Stimulated activated CD8-positive, alpha-beta memory T cell treated with anti-CD3 and anti-CD28 coated beads, Interleukin-7, amount 100 ng/mL, for 1 hour (primary cell): ENCODE measurements at places on chromosomes 4 and X.

DNA sequence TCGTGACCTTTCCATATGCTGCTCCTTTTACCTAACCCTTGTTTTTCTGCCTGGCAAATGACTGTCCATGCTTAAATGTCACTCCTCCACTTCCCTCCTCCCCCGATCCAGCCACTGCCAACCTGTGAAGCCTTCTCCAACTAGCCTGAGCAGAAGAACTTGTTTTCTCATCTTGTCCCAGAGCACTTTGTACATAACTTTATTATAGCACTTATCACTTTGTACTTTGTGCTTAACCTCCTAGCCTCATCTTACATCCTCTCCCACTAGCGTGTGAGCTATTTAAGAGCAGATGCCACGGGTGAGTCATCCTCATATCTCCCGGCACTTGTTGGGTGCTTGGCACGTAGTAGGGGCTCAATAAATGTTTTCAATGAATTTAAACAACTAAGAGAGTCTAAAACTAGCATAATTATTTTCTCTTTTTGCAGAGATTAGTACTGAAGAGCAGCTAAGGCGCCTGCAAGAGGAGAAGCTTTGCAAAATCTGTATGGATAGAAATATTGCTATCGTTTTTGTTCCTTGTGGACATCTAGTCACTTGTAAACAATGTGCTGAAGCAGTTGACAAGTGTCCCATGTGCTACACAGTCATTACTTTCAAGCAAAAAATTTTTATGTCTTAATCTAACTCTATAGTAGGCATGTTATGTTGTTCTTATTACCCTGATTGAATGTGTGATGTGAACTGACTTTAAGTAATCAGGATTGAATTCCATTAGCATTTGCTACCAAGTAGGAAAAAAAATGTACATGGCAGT lies 46.9 kb downstream of the XIAP start:
- no peak for DNase-seq

- no peak for DNase-seq
Measured at GRCh38 chrX:48971249-48972219, at the start of gene KCND1. Gene KCND1 (minus strand): TSS chrX:48971844. CDS start chrX:48970271, 1,573 bp downstream.

GRCh38 chrX:31931225-31931624 lies 859.4 kb upstream of the FTHL17 start:
- DNase-seq, result no peak

- DNase-seq, result no peak
Measured at GRCh38 chr4:41537292-41537890, 566 bp upstream of the LIMCH1 start.

- no peak for DNase-seq
Measured at GRCh38 chrX:50075630-50076339, 125.0 kb downstream of the AKAP4 start.

- DNase-seq, result no peak
Measured at GRCh38 chrX:75337525-75337924, 63.6 kb downstream of the UPRT start.

DNA sequence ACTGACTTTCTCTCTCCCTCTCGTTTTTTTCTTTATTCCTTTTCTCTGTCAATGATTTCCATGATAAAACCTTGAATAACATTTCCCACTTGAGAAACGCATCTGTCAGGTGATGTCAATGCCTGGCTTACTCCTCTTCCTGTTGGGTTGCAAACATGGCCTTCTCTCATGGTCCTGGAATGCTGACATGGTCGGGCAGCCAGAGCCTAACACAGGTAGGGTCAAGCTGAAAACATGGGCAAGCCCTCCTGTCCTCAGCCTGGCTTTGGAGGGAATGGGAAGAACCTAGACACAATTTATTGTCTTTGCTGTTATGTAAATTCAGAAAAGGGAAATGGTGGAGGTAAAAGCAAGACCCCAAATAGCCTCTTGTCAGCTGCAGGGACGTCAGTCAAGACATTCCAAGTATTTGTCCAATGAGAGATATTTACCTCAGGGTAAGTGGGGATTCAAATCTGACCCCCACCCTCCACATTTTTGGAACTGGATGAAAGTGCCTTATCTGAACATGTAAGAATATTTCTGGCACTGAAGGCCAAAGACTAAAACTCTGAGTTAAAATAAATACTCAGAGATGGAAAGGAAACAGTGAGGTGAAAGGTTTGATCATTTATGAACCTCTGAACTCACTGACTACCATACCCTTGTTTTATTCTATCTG lies 473.8 kb downstream of the SPRY1 start:
- DNase-seq, result no peak

DNA sequence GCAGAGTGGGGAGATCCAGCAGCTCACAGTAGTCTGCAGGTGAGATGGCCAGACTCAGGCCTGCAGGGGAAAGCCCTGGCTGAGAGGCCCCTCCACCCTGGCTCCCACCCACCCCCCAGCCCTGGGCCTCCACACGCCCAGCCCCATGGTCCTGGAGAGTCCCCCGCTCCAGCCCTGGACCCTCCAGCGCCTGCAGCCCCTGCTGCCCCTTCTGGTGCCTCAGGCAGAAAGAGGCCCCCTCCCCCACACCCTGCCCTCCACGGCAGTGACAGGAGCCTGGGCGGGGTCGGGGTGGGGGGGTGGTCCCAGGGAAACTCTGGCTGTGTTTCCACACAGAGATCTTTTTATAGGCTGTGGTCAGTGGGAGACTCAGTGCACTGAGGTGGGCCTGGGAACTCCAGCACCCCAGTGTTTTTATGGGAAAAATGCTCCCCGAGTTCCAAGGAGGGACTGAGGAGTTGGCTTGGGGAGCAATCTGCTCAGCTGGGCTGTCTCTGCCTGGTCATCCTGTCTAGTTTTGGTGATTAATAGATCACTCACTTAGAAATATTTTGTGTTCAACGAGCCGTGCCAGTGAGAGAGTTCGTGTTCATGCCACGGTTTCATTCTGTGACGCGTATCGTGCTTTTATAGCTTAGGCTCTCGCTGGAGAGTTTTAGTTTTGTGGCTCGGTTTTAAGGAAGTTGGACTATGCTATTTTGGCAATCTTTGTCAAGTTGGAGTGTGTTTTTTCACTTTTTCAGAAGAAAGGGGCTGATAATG lies 53.1 kb upstream of the HGFAC start:
- no peak for DNase-seq

- no peak for DNase-seq
Measured at GRCh38 chrX:69424910-69425309, 79.2 kb upstream of the NALF2 start.

DNA sequence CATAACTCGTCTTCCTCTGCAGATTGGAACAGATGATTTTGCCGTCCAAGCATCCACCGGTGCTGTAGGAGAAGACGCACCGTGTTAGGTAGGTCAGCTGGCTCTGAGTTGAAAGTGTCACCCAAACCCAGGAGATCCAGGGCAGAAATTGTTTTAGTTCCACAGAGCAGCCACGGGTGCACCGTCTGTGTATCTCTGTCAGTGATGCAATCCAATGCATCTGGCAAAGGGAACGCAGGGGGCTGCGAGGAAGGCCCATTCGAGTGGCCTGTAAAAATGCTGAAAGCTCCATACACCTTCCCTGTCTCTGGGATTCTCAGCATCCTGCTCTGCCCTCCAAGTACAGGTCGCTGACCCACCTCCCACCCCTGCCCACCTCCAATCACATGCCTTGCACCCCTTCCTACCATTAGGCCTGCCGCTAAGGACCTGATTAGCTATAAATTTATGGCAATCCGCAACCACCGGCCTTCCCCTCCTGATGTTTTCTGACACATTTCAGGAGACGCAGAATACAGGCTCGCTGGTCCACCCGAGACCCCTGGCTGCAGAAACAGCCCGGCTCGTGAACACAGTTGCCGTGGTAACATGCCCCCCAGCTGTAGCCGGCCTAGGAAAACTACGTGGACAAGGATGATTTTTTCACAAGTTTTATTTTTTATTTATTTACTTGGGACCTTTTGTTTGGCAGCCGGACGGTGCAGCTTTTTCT lies 39.7 kb upstream of the SHOX start:
- DNase-seq, result no peak

- DNase-seq, result no peak
Measured at GRCh38 chr4:169109035-169109675, 99.1 kb upstream of the CBR4 start.
